Regular cardiac myocyte (primary cell): ENCODE measurements at places on chromosomes 6 and 20. TPM values are rescaled to one million over a fixed set of nuclear protein-coding genes. Genes with fewer than 3 reads are reported as not detected.

Gene HSF2
- 12.7 and 29.6 TPM in 2 replicates for total RNA-seq

Gene EDN3
- not detected in 2 replicates for total RNA-seq

Gene JPH2
- 0.96 and 2.5 TPM in 2 replicates for total RNA-seq

Gene EMILIN3
- total RNA-seq = not detected in 2 replicates

Gene SLC22A7
- total RNA-seq = not detected in 2 replicates

Gene CNR1
- total RNA-seq = under 0.01 and 0.28 TPM in 2 replicates

Gene HRH3
- total RNA-seq = not detected in 2 replicates

Gene NHLRC1
- total RNA-seq = 2.1 and 2.8 TPM in 2 replicates

Gene RAET1G
- total RNA-seq = 0.77 TPM in 1 of 2 replicates, not detected in the other
